Fibroblast of mammary gland (primary cell): ENCODE measurements at places on chromosomes 5 and 9.

GRCh38 chr9:7117676-7118561 lies 360.1 kb downstream of the KDM4C start:
- peak; percentile 93 for DNase-seq

- DNase-seq = no peak
These were observed 25.4 kb downstream of the EXOC3 start for GRCh38 chr5:468401-468800.

DNA sequence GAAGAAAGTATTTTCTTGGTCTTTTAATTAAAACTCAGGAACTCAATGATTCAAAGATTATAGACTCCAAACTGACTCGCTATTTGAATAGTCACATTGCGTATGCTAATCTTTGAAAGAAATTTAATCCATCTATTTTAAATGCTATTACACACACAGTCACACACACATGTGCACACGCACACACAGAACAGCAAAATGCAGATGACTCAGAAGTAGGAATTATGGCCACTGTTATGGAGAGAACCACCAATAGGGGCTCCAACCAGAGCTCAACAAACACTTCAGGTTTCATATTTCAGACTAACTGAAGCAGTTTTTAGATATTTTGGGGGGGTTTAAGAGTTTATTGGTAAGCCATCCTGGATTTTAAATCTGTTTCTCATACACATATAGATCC lies 1917.9 kb downstream of the EFNA5 start:
- DNase-seq = peak; percentile 8

- no peak for DNase-seq
These were observed 101.6 kb upstream of the TBCA start for GRCh38 chr5:77877516-77878355.

GRCh38 chr9:70421272-70422180 lies 7.1 kb upstream of the KLF9 start:
- peak; percentile 78 for DNase-seq
